ENCODE measurements at places on chromosomes 1 and 21.

DNA sequence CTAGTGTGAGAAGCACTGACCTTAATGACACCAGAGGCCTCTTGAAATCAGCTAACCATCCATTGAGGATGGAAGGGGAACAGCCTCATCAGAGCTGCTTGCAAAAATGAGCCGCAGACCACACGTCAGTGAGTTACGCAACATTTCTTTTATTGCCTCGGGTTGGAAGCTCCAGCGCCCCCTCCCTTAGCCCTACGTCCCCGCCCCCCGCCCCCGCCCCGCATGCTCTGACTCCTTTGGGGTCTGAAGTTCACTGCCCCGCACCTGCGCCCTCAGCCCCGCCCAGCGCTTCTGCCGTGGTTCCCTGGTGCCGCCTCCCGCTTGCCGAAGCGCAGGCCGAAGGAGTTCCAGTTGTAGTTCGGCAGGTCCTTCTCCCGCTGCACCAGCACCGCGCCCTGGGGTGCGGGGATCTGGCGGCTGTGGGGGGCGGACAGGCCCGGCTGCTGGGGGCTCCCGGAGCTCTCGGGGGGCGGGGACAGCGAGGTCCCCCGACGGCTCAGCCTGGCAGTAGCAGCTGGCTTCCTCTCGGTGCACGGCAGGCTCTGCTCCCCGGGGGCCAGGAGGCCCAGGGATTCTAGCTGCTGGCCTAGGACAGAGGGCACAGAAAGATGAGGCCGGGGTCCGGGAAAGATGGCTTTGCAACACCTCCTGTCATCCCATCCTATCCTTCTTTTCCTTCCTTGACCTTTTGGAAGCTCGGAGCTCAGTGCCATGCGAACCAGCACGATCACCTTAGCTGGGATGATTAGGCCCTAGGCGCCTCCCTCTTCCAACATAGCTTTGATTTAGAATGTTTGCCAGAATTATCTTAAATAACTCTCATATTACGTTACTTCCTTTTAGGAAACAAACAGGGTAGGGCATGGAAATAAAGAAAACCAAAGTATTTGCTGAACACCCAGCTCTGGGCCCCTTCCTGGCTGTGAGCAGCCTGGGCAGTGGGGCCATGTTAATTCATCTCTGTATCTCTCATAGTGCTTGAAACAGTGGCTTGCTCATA lies 5.8 kb downstream of the KISS1 start:
- peak; percentile 34 for DNase-seq

DNA sequence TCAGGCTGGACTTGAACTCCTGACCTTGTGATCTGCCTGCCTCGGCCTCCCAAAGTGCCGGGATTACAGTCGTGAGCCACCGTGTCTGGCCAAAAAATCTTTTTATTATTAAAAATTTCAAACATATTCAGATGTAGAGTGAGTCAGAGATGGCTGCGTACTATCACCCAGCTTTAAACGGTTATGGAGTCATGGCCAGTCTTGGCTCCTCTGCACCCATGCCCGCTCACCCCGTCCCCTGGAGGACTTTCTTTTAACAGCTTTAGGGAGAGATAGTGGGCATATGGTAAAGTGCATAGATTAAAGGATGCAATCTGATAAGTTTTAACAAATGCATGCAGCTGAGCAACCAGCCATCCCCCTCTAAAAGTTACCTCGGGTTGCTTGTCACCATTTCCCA lies 51.8 kb downstream of the TNFRSF8 start:
- DNase-seq = no peak

GRCh38 chr1:192639607-192640368 lies 3.8 kb downstream of the RGS13 start:
- no peak for DNase-seq

DNA sequence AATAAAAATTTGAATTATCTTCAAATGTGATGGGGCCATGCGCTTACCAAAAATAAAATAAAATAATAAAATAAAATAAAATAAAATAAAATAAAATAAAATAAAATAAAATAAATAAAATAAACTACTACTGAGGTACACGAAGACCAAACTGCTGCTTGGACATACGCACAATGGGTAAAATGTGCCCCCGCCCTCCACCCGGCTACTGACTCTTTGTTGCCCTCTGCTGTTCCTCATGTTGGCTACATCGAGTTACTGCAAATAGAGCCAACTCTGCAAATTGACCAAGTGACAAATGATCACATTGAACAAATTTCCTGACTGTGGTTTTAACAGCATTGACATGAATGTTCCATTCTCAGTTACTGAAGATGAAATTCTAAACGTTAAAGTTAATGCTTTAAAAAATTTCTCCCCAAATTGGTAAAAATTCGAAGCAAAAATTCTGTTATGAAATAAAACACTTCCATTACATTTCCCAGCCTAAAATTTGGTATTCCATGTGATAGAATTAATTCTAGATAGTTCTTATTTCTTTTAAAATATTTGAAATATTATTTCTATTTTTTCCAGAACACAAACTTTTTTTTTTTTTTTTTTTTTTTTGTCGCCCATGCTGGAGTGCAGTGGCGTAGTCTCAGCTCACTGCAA lies 18.8 kb upstream of the MAP1LC3C start:
- no peak for DNase-seq

DNA sequence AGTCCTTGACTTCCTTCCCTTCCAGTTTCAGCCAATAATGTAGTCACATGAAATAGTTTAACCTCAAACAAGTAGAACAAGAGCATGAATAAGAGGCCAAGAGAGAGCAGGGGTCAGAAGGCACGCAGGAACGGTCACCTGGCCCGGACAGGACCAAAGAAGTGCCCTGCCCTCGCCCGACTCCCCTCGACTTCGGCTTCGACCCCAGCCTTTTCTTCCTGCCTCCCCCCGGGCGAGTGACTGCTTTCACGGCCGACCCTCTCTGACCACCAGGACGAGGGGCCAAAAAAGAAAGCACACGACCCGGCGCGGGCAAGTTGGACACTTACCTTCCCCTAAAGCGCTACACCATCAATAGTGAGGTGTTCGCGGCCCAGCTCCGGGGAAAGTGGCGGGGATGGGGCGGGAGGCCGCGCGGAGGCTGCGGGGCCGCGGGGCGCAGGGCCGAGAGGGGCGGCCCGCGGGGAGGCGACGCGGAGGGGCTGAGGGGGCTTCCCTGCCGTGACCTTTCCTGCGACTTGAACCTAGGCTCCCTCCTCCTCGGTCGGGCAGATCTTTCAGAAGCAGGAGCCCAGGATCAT lies 519 bp downstream of the RERE start:
- DNase-seq = peak; percentile 18

GRCh38 chr21:26852423-26852822 lies 7.2 kb upstream of the ADAMTS1 start:
- no peak for DNase-seq

Measured in T-helper 17 cell (primary cell).